DMS53 (cell line): ENCODE measurements at places on chromosomes 3 and 15.
A peak's percentile ranks its signal among the peaks of the same experiment; 100 is the strongest.

DNA sequence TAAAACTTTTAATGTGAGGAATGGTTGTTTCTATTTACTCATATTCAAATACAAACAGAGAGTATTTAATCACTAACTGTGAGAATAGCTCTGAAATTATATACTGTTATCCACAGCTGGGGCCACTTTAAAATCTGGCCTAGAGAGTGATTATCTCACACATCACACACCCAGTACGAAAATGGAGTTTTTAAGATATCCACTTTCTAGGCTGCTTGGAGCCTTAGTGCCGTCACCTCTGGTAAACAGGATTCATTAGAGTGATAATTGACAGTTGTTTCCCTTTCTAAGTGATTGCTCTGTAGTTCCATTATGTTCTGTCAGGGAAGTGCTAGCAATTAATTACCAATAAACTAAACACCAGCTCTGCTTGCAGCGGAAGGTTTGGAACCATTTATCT, 942.4 kb downstream of the FHIT start:
- DNase-seq, result no peak

GRCh38 chr15:54150255-54150654, 172.0 kb downstream of the UNC13C start:
- no peak for DNase-seq

DNA sequence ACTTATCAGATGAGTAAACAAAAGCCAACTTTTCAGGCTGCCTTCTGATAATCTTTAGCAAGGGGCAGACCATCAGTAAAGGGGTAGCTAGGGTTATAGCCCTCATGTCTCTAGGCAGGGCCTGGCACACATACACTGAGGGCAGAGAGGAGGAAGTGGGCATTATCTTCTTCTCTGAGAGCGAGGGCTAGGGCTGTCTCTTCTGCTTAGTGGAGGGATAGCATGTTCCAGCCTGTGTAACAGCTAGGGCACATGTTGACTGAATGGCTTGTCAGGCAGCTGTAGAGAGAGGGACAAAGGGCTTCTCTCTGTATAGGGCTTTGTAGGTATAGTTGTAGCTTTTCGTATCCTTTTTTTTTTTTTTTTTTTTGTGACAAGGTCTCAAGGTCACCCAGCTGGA, 17.8 kb downstream of the CRTC3 start:
- no peak for DNase-seq

DNA sequence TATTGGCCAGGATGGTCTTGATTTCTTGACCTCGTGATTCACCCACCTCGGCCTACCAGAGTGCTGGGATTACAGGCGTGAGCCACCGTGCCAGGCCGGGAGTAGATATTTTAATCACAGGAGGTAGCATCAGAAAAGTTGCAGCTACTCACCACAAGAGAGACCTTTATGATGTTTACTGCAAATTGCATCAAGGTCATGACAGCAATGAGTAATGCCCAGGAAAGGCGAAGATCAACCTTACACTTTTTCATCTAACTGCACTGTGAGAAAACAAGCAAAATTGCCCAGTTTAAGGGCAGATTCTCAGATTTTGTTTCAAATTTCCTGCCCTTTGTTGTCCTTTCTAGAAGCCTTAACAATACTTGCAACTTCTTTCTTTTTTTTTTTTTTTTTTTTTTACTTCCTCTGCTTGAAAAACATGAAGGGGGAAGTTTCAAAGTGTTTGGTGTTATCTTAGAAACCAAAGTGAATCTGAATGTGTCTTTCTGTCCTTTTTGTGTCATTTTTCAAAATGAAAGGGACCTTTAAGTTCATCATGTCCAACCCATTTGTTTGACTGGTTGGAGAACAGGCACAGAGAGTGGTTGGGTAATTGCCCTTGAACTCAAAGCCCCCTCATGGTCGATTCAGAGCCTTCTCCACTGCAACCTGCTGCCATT, 25.0 kb downstream of the TGFBR2 start:
- no peak for DNase-seq

DNA sequence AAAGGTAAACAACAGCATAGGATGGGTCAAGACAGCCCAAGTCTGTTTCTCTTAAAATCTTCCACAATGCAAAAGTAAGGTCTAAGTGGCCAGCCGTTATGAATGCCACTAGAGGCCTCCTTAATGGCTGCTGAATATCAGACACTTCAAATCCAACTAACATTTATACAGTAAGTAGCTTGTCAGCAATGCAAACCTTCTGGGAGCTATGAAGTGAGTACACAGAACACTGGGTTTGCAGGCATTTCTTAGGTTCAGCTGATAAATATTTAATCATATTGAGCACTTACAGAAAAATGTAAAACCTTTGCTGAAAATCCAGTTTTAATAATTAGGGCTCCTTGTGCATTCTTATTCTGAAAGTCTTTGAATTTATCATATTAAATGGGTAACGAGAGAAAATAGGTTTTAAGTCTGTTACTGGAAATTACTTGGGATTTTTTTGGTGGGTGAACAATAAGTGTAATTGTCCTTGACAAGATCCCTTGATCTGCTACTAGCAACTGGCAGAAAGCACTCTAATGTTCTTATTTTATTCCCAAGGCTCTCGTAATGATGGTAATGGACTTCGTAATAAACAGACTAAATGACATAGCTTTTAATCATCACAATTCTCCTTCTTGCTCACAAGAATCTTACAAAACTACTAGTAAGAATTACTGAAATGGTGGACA, 141.7 kb upstream of the GPR149 start:
- no peak for DNase-seq

GRCh38 chr15:87348746-87349145, 907.8 kb downstream of the NTRK3 start:
- peak; percentile 39 for DNase-seq

GRCh38 chr3:151400341-151400740, 15.8 kb upstream of the P2RY12 start:
- DNase-seq, result no peak

DNA sequence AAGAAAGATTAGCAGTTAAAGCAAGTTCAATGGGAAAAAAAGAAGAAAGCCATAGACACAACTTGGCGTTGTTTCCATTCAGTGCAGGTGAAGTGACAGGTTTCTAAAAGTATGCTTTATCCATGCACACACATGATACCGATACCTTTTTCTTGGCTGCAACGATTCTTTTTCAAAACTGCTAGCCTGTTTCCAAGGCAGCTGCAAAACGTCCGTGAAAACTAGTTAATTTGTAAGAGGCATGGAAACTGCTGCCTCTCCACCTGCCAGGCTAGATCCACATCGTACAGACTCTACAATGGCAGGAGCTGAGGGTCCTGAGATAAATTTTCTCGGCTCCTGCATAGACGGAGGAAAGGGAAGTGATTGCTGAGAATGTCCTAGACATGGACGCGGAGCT, 128.9 kb upstream of the ICE2 start:
- no peak for DNase-seq

DNA sequence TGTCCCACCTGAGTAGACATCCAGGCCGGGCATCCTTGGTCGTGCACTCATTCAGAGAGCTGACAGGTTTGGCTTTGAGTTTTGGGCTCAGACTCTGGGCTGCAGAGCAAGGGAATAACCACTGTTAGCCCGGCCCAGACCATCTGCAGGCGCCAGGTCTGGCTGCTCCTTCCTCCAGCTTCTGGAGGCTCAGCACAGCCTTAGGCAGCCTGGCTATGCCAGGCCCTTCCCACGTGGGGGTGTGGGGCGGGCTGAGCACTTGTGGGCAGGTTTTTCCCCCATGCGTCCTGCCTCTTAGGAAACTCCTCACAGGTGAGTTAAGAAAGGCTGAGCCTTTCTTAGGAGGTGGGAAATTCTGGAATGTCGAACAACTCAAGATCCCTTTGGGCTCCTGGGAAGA, 11.2 kb downstream of the PLA2G4B start:
- no peak for DNase-seq

- no peak for DNase-seq
These were observed 66.9 kb upstream of the SLC6A1 start for GRCh38 chr3:10925436-10926255.

DNA sequence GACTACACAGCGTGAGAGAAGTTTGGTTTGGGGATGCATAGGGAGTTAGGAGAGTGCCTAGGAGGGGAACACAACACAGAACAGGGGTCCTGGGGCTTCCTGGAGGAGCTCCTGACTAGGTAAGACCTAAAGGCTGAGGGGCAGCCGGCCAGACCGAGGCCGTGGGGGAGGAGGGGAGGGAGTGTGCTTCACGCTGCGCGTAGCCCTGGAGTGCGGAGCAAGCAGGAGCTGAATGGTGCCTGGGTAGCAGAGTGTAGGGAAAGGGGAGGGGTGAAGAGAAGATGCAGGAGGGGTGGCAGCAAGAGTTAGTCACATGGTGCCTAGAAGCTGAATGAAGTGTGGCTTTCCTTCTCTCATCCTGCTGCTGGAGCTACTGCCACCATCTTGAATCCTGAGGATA, 32.4 kb upstream of the HHATL start:
- DNase-seq, result no peak

- no peak for DNase-seq
These were observed 820.5 kb downstream of the MCTP2 start for GRCh38 chr15:95051861-95052260.

- no peak for DNase-seq
These were observed 182.2 kb downstream of the MEGF11 start for GRCh38 chr15:66071160-66071920.

DNA sequence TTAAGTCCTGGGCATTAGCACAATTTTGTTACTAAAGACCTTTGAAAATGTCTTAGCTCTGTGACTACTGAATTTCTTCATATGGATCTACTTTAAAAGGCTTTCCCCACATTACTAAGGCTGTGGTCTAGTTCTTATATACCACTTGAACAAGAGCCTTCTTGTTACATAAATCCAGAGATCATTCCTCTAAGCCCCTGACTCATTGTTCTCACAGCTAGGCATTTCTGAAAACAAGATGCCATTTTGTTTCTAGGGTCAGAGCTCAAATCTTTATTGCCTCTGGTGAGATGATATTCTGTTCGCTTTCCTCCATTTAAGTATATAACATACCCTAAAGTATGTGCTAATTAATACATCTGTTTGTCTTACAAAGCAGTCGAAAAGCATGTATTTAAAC, 29.8 kb upstream of the LPP start:
- DNase-seq, result no peak

DNA sequence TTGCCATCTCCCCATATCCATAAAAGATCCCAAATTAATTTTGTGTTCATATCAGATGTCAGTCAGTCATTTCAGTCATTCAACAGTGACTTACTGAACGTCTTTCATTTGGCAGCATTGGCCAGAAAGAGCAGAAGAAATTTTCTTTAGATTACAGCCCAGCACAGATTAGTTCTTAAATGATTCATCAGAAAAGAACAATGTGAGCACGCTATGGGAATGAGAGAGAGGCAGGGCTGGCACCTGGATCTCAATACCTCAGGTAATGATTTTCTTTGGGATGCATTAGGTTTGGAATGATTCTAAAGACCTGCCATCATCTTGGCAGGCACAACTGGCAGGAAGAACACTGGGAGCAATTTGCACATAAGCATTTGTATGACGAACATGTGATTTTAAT, 41.6 kb downstream of the FBN1 start:
- DNase-seq, result no peak

DNA sequence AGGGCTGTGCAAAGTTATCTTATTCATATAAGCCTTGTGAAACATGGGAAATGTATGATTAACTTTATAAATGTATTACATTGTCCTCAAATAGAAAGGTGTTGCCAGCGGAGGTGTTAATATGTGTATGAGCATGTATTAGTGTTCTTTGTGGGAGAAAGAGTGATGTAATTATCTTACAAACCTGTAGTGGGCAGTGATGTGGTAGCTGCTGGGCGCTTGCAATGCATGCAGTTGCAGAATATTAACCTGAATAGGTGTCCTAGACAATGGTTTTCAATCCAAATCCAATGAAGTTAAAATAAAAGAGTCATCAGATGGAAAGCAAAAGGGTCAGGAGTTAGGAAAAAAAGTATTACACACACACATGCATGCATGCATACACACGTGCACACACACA, 881.3 kb upstream of the CADM2 start:
- peak; percentile 9 for DNase-seq

GRCh38 chr3:48501196-48501595, 2.8 kb downstream of the SHISA5 start:
- DNase-seq, result no peak

GRCh38 chr15:77627067-77627466, 5.6 kb downstream of the LINGO1 start:
- no peak for DNase-seq

DNA sequence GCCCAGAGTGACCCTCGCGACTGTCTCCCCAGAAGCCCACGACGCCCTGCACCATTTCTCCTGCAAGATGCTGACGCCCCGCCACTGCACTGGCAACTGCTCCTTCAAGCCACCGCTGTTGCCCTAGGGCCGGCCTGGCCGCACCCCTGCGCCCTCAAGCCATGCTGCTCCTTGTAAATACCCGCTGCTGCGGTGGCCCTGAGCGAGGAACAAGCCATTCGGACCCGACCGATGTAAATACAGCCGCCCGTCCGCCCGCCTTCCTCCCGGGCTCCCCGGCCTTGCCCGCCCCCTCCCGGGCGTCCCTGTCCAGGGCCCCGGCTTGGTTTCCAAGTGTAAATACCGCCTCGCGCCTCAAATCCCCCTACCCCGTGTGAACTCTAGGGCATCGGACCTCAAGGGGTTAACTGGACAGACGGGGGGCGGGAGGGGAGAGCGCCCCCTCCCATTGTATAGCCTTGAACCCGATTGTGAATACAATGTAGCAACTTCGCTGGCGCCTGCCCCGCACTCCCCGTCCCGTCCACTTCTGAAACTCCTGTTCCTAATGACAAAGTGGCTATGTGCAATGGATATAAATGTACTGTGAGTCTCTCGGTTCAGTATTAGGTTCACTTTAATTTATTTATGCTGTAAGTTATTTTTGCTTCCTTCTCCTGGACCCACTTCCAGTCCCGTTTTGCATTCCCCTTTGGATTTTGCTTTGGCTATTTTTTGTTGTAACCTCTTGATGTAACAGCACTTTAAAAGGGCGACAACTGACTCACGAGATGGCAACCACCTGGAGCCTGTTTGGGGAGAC, 5.9 kb downstream of the RNU6-1 start:
- DNase-seq, result peak; percentile 75

- peak; percentile 61 for DNase-seq
These were observed 2.0 kb upstream of the ZNF710 start for GRCh38 chr15:89998923-89999675.

- no peak for DNase-seq
These were observed 171.4 kb downstream of the ARRDC4 start for GRCh38 chr15:98131924-98132323.

GRCh38 chr3:153980252-153980590, 141.0 kb upstream of the ARHGEF26 start:
- peak; percentile 81 for DNase-seq

DNA sequence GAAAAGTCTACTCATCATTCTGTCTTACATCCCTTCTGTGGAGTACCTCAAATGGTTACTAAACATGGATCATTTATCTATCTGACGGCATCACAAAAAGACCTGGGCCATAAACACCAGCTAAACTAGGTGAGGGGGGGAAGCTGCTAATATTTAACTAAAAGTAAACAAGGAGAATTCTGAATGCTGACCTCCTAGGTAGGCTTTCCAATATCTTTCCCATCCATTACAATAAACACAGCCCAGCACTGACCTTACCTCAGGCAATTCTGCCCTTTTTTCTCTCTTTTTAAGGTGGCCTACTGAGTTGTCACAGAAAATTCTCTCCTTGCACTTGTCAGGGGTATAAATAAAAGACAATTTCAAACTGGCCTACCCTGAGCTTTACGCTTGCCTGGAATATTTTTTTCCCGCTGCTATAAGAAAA, 33.1 kb downstream of the USF3 start:
- DNase-seq, result peak; percentile 80

GRCh38 chr3:58597770-58598310, 20.6 kb upstream of the FAM107A start:
- no peak for DNase-seq
